ENCODE measurements at places on chromosomes 6 and 20.

DNA sequence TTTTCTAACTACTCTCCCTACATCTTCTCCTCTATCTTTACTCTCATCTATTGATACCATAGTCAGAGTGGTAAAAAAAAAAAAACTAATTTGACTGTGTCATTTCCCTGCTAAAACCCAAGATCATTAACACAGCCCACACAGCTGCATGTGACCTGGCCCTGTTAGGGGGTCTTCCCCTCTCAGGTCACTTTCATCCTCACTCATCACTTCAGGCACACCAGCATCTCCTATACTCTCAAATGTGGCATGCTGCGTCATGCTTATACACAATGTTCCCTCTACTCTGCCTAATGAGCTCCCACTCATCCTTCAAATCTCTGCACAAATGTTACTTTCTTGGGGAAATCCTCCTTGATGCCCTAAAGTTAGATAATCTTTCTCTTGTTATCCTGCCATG lies 86.8 kb downstream of the CDK19 start:
- DNase-seq = no peak
- H3K4me1 ChIP-seq = no peaks in the 10 kb centered on the region
- H3K27ac ChIP-seq = no peak overlapping the region
- no peaks in the 10 kb centered on the region for H3K36me3 ChIP-seq
- H3K27me3 ChIP-seq = no peaks in the 10 kb centered on the region
- H3K4me3 ChIP-seq = no peak overlapping the region

DNA sequence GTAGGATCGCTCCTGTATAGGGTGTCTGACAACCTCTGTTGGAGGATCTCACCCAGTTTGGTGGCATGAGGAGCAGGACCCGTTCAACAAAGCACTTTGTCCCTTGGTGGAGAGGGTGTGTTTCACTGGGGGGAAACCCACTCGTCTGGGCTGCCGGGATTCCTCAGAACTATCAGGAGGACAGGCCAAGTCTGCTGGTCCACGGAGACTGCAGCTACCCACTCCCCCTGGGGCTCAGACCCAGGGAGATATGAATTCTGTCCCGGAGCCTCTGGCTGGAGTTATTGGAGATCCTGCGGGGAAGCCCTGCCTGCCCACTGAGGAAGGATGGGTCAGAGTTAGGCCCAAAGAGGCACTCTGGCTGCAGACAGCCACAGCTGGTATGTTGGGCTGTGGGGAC lies 233.1 kb downstream of the PKHD1 start:
- H3K36me3 ChIP-seq = no peaks in the 10 kb centered on the region
- no peak overlapping the region for H3K27ac ChIP-seq
- H3K4me1 ChIP-seq = no peaks in the 10 kb centered on the region
- peaks cover 11% of the 10 kb centered on the region for H3K27me3 ChIP-seq
- no peak overlapping the region for H3K4me3 ChIP-seq
- no peak for DNase-seq

- no peaks in the 10 kb centered on the region for H3K4me1 ChIP-seq
- no peak overlapping the region for H3K4me3 ChIP-seq
- H3K27ac ChIP-seq = no peak overlapping the region
- DNase-seq = no peak
Observed at GRCh38 chr6:111628142-111628850, 22.6 kb upstream of the TRAF3IP2 start.

DNA sequence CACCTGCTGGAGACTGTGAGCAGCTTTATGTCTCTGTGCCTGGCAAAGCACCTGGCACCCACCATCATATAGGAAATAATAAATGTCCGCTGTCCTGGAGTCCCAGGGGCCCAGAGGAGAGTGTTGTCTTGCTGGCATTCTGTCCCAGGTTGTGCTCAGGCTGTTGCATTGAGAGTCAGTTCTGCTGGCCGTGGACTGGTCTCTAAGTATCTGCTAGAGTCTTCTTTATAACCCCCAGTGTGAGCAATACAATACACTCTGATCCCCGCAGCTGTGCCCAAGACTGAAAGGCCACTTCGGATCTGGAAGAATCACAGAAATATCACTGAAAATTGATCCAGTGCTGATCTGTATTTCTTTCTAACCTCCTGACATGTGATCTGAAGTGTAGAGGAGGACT lies 38.3 kb upstream of the HINT3 start:
- H3K36me3 ChIP-seq = peaks cover 55% of the 10 kb centered on the region
- peak overlapping the region; percentile 96 for H3K27ac ChIP-seq
- no peak for DNase-seq
- peaks cover 40% of the 10 kb centered on the region for H3K4me1 ChIP-seq

All from activated CD4-positive, alpha-beta memory T cell treated with anti-CD3 and anti-CD28 coated beads for 36 hours (primary cell).